PC-9 (cell line): ENCODE measurements at places on chromosomes 11 and 22.
A peak's percentile ranks its signal among the peaks of the same experiment; 100 is the strongest.

GRCh38 chr11:105582497-105582896 lies 27.4 kb upstream of the GRIA4 start:
- DNase-seq: no peak

DNA sequence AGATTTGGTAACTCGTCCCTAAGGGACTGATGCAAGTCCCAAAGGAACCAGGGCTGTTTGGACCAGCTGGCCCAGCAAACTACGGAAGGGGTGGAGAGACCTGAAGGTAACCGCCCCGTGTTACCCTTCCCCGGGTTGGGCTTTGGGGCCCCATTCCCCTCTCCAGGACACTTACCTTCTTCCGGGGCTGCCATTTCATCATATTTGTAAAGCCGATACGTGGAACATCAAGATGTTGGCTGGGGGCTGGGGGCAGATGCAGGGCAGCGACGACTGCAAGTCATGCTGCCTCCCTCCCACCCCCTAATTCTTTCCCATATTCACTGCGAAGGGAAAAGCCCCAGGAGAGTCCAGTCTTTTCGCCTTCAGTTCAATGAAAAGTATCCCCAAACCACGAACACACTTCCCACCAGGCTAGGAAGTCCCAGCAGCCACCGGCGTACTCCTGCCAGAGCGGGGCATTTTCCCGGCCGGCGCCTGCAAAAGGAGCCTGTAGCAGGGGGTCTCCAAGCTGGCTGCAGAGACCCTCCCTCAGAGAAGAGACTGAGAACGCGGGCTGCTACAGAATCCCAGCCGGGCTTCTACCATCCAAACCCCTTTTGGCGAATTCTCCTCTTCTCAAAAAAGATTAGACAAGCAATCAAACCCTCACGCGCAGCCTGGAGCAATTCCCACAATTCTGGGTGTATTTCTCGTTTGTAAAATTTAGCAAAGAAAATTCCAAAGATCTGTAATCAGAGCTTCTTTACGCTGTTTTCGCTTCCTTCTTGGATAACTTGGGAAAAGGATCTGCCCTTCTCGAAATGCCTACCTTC lies 236.7 kb downstream of the TTC28 start:
- no peak for DNase-seq

- no peak for DNase-seq
Measured at GRCh38 chr11:60206616-60207015, 23.7 kb upstream of the MS4A6A start.

- DNase-seq: no peak
Measured at GRCh38 chr11:92253945-92254344, 29.3 kb downstream of the FAT3 start.

DNA sequence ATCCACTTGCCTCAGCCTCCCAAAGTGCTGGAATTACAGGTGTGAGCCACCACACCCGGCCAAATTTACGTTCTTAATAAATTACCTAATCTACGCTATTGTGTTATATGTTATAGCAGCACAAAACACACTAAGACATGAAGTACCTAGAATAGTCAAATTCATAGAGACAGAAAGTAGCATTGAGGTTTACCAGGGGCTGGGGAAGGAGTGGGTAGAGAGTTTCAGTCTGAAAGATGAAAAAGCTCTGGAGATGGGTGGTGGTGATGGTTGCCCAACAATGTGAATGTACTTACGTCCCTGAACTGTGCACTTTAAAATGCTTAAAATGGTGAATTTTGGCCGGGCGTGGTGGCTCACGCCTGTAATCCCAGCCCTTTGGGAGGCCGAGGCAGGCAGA lies 65.7 kb upstream of the NUP50 start:
- no peak for DNase-seq

- no peak for DNase-seq
Measured at GRCh38 chr22:31626427-31627150, 35.4 kb downstream of the PISD start.

GRCh38 chr22:26768952-26769351 lies 111.6 kb downstream of the MIAT start:
- DNase-seq: no peak

DNA sequence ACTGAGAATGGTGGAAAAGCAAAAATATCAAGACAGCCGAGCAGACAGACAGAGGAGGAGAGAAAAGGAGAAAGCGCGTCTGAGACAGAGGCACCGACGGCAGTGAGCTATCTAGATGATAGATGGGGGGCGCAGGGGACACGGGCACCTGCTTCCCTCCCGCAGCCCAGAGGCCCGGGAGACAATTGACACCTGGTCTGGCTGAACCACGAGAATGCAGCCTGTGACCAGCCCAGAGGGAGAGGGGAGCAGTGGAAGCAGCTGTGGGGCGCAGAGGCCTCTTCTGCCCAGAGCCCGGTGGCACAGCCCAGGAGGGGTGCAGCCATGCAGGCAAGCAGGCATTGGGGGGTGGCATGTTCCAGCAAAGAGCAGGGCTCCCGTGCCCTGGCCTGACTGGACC lies 48.2 kb downstream of the ELFN2 start:
- DNase-seq: peak; percentile 16

- no peak for DNase-seq
Measured at GRCh38 chr11:132072044-132072857, 701.8 kb downstream of the NTM start.
